Airway epithelial cell (primary cell): ENCODE measurements at places on chromosomes 4 and X. TPM values are rescaled to one million over a fixed set of nuclear protein-coding genes. Genes with fewer than 3 reads are reported as not detected.

Gene CCDC149
- total RNA-seq = 1.9 and 2.8 TPM in 2 replicates

Gene RTL9
- 0.09 and 0.42 TPM in 2 replicates for total RNA-seq

Gene CXorf49
- total RNA-seq = not detected in 2 replicates

Gene FAM241A
- 1.4 and 2.4 TPM in 2 replicates for total RNA-seq

Gene UBE2A
- total RNA-seq = 28.6 and 28.9 TPM in 2 replicates

Gene RPS6KA6
- 1.7 and 3.8 TPM in 2 replicates for total RNA-seq

Gene CLDN2
- not detected in 2 replicates for total RNA-seq

Gene PITX2
- not detected in 2 replicates for total RNA-seq

Gene CXXC4
- total RNA-seq = 0.05 and 0.42 TPM in 2 replicates

Gene SORCS2
- total RNA-seq = 0.93 and 2.3 TPM in 2 replicates

Gene RAB9B
- 0.07 and 0.19 TPM in 2 replicates for total RNA-seq

Gene FSTL5
- total RNA-seq = under 0.01 TPM in 1 of 2 replicates, not detected in the other

Gene CHRDL1
- total RNA-seq = not detected in 2 replicates

Gene RNF150
- total RNA-seq = 0.37 and 0.63 TPM in 2 replicates

Gene LIMCH1
- 2.4 and 3.6 TPM in 2 replicates for total RNA-seq

Gene GLOD5
- total RNA-seq = not detected in 2 replicates

Gene CCSER1
- 1.4 TPM in 1 of 2 replicates, not detected in the other for total RNA-seq

Gene PI4K2B
- 16.4 and 22.6 TPM in 2 replicates for total RNA-seq

Gene GAGE12F
- total RNA-seq = not detected in 2 replicates

Gene FOXR2
- total RNA-seq = not detected in 2 replicates

Gene CCKAR
- not detected in 2 replicates for total RNA-seq

Gene RPA4
- total RNA-seq = 0.28 TPM in 1 of 2 replicates, not detected in the other

Gene VGLL1
- total RNA-seq = 6.8 and 10.7 TPM in 2 replicates

Gene FATE1
- total RNA-seq = not detected in 2 replicates

Gene MID2
- 8.1 and 10.8 TPM in 2 replicates for total RNA-seq

Gene KLB
- 0.07 TPM in 1 of 2 replicates, not detected in the other for total RNA-seq

Gene VSIG1
- 0.85 and 1.4 TPM in 2 replicates for total RNA-seq

Gene CYSLTR1
- total RNA-seq = not detected in 2 replicates

Gene ZNF81
- 1.3 and 2.0 TPM in 2 replicates for total RNA-seq

Gene PTCHD1
- total RNA-seq = not detected in 2 replicates
